ENCODE measurements at places on chromosomes 13 and 19.

- DNase-seq, result no peak
These were observed at the start of gene PCDH20 for GRCh38 chr13:61415749-61416148. Gene PCDH20 (minus strand): TSS chr13:61415849. CDS start chr13:61415158, 691 bp downstream.

DNA sequence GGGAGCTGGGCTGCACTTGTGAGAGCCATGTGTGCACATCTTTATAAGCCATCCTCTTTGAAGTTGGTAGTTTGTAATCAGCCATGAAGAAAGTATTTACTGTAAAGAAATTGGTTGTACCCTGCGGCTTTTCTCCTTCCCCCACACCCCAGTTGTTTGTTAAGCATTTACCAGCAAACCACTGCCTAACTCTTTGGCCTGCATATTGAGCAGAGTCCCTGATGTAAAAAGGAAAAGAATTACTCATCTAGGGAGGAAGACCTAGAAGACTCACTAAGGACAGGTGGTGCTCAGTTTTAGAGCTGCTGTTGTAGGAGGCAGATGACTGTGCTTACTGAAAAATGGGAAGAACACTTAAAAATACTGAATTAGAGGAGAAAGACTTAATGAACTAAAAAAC, 245.3 kb downstream of the PCCA start:
- peak; percentile 69 for DNase-seq

GRCh38 chr19:29014857-29015436, 198.0 kb downstream of the UQCRFS1 start:
- DNase-seq, result no peak

DNA sequence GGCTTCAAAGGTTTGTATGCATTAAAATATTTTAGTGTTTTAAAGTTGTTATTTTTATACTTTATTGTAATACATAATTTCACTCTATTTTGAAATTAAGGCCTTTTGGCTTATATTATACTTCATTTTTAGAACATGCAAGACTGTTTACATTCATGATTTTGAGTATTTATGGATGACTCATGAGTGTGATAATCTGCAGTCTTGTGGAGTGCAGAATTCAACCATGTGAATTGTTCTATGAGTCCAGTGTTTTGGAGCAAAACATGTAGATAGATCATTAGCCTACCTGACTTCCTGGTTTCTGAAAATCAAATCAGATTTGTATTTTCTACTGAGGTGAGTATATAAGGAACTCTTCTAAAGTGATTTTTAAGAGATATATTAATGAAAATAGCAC, 241.8 kb downstream of the PCCA start:
- no peak for DNase-seq

DNA sequence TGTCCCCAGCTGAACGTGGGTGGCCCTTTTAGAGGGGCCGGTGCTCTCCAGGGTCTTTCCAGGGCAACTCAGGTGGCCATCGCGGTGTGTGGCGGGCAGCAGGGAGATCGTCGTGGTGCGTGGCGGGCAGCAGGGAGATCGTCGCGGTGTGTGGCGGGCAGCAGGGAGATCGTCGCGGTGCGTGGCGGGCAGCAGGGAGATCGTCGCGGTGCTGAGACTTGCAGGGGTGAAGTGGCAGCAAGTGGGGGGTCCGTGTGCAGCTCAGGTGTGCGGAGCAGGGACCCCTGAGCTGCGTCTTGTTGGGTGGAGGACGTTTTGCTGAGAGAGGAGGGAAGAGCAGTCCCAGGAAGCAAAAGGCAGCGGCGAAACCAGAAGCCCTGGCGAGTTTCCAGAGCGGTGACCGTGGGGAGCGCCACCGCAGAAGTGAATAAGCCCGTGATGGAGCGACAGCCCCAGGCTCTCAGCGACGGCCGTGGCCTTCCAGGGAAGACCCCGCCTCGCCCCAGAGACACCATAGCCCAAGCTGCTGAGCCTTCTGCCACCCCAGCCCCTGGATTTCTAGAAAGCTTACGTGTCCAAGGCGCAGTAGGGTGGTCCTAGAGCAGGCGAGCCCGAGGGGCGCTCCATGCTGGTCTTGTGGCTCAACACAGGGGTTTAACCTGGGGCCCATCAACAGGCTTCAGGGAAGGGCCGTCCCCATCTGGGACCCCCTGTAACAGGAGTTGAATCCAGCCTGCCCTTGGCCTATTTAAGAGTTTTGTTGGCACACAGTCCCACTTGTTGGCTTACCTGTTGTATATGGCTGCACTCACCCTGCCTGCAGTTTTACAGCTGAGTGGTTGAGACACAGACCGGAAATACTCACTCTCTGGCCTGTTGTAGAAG, 5.4 kb downstream of the NCLN start:
- DNase-seq, result no peak

DNA sequence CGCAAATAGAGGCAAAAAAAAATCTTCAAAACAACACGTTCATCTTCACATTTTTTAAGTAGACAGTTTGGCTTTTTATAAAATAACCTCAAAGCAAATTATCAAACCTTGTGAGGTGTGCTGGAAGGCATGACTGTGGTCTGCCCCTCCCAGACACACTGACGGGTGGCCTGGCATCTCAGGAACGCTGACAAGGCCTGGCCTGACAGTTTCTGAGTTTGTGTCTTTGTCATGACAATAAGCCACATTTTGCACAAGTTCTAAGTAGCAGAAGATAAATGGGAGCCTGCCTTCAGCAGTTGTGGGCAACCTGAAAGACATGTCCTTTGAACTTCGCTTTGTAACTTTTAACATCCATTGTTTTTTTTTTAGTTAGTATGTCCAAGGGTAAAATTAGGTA, 38.5 kb downstream of the SOX21 start:
- DNase-seq, result no peak

GRCh38 chr13:34247596-34247995, 429.6 kb downstream of the RFC3 start:
- DNase-seq, result no peak

- peak; percentile 65 for DNase-seq
These were observed 273.5 kb downstream of the FGF14 start for GRCh38 chr13:102128216-102128810.

DNA sequence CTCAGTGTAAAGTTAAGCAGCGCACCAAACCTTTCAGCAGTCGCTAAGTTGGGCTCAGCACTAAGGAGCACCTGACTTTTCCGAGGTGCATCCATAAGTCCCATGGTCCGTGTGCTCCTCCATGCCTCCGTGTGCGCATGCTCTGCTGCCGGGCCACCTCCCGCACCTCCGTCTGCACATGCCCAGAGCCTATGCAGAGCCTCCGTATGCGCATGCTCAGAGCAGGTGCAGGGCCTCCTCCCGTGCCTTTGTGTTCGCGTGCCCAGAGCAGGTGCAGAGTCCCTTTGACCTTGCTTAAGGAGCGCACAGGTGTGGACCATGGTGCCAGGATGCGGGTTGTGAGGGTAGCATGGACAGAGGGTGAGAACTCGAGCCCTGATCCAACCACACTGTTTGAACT, 46.0 kb downstream of the ATP11A start:
- DNase-seq, result no peak

GRCh38 chr13:39599012-39599411, 4.0 kb downstream of the LHFPL6 start:
- no peak for DNase-seq

DNA sequence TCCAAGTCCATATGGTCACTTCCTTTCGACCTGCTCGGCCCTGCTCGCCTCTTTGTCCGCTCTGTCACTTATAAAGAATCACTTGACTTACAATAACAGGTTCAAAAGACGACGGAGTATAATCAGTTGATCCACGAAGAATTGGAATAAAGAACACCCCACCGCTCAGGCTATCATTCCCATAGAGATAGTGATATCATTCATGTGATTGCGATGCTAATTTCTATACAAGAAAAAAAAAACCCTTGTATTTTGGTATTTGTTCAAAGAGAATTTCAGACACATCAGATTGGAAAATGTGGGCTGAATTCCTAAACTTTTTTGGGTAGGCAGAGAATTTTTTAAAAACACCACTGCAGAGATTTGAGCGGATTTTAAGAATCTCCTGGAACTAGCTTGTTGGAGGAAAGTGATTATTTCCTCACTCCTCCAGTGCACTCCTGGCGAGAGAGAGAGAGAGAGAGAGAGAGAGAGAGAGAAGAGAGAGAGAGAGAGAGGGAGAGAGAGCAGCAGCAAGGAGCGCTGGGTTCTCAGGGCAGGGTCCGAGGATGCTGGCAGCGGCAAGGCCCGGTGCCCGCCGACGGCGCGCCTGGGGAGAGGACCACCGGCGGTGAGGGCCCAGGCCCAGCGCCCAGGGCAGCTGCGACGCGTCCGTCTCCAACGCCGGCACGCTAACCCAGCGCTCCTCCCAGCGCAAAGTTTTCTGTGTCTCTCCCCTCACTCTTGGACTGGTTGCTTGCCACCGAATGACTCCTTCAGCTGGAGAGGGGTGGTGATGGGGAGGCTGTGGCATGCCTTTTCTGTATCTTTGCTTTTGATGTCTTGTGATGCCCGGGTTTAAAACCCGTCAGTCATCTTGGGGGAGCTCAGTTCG, 149.0 kb upstream of the ZNF536 start:
- DNase-seq, result peak; percentile 3

DNA sequence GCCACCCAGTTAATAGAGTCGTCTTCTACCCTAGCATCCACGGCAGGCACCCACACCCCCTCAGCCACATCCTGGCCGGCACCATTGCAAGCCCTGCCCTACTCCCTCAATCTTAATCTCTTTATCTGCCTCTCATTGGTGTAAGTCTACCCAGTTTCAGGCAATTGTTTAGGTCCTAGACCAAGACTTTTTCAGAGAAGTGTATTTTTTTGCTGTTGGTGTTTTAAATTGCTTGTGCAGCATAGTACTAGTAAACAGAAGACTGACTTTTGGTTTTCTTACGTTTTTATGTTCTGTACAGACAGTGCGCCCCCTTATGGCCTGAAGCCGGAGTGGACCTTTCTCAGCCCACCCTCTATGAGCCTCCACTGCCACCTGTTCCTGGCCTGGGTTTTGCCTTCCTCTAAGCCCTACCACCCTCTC, 2.3 kb upstream of the LCP1 start:
- DNase-seq, result no peak

DNA sequence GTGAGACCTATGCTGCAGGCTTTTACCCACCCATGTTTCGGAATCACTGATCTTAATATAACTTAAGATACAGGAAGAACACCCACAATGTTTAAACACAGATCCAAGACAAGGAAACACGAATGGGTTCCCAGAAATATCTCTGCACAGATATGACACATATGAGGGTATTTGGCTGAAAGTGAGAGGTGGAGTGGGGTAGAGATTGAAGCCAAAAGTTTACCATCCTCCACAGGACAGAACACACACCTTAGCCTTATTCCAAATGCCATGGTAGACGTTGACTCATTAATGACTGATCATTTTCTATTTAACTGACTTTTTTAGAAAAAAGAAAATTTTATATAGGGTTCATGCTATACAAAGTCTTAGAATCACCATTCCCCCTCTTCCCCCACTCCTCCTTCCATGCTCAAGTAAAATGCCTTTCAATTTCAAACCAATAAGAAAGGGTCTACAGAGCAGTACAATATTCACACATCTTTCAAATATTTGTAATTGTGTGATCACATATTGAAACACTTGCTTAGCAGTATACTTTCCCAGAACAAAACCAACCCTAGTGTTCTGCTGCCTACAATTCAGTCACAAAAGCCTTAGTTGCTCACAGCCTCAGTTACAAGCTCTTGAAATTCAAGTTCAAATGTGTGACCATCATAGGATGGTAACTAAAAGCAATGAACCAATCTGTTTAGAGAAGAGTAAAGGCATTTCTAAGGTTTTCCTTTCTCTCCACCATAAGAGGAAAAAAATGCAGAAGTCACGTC, 11.8 kb upstream of the DOCK9 start:
- DNase-seq, result no peak

DNA sequence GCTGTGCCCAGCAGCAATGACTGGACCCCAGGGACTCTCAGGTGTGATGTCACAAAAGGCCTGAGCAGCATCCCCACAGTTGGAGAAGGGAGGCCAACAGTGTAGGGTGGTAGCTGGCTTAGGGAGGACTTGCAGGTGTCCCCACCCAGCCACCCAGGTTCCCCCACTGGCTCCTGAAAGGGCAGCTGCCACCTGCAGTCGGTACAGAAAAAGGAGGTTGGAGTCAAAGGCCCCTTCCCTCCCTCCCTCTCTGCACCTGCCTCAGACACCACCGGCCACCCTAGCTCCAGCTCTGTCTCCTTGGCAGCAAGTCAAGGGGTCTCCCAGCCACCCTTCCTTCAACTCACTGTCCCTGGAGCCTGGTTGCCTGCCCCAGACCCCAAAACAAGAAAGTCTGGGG, at the start of gene PCP2:
Gene PCP2 (minus strand): TSS at position 22 of the 400 bp plus-strand sequence. CDS start 262 bp downstream, outside the sequence.
- DNase-seq, result no peak
